ENCODE measurements at places on chromosomes 16 and 17.

GRCh38 chr17:37700881-37701280, 44.0 kb downstream of the HNF1B start:
- no peak for DNase-seq

- DNase-seq = no peak
Observed at GRCh38 chr17:13920413-13920812, 148.9 kb upstream of the COX10 start.

DNA sequence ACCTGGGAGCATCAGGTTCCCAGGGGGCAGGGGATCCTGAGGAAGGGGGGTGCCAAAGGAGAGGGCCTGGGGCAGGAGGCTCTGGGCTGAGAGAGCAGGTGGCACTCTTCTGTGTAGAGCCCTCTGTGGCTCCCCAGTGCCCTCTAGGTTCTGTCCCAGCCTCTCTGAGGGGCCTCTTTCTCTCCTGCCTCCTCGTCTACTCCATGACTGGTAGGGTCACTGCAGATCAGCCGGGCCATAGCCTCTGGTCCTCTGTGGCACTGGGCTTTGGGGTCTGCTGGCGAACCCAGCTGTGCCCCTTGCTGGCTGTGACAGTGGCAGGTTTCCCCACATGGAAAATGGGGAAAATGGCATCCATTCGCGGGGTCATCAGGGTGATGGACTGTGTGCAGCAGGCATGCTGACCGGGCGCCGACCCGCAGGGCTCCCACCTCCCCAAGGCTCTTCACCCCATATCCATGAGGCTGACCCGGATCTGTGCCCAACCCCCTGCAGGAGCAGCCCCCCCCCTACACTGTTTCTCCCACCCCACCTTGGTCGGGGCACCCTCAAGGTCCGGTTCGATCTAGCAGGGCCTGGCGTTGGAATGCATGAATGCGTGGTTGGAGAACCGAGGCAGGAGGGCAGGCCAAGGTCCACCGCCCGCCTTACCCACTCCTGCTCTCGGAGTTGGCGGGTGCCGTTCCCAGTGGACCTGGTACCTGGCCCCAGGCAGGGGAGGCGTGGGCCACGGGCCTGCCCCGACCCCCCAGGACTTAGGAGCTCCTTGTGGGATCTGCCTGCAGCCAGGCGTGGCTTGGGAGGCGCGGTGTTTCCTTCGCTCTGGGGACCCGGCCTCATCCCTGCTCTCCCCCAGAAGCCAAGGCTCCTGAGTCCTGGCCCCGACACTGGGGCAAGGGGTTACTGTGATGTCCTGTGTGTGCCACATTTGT, 6.5 kb downstream of the GLIS2 start:
- no peak for DNase-seq

DNA sequence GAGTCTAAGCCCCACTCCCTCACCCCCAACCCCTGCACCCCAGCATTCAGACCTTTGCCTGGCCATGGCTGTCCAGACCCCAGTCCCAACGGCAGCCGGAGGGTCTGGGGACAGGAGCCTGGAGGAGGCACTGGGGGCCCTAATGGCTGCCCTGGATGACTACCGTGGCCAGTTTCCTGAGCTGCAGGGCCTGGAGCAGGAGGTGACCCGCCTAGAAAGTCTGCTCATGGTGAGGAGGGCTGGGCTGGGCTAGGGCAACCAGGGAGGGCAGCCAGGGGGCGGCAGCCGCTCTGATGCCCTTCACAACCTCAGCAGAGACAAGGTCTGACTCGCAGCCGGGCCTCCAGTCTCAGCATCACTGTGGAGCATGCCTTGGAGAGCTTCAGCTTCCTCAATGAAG, 14.4 kb downstream of the RIPOR1 start:
- no peak for DNase-seq

GRCh38 chr16:77238593-77238992, 39.4 kb downstream of the SYCE1L start:
- no peak for DNase-seq

Data from CD4-positive, alpha-beta T cell treated with Interleukin-4 for 4 hours (primary cell).